ENCODE measurements at places on chromosomes 3 and 15.

GRCh38 chr3:57544181-57545125 lies at the start of gene DNAH12:
TSS of gene DNAH12 (minus strand) at chr3:57544344. CDS start at chr3:57542870, 1,474 bp downstream.
- no peak for DNase-seq

- no peak for DNase-seq
Measured at GRCh38 chr3:57093971-57094535, 33.6 kb downstream of the SPATA12 start.

DNA sequence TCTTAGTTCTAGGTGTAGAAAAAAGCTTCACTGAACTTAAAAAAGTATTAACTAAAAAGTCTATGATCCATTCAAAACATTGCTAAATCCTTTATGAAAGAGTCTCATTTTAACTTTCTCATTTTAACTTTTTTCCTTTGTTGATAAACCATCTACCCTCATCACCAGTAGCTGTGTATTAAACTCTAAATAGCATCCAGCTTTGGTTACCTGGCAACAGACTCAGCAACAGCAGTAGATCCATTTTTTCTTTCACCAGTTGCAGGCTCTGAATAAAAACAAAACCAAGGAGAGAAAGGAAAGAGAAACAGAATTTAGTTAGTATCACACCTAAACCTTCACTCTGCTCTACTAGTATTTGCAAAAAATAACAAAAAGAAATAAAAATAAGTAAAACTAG lies 51.6 kb downstream of the TP53BP1 start:
- no peak for DNase-seq

- no peak for DNase-seq
Measured at GRCh38 chr15:52361975-52362494, 66.4 kb upstream of the MYO5C start.

- no peak for DNase-seq
Measured at GRCh38 chr15:36449084-36449661, 130.3 kb upstream of the CDIN1 start.

- DNase-seq, result no peak
Measured at GRCh38 chr3:57709559-57709958, 16.7 kb upstream of the DENND6A start.

DNA sequence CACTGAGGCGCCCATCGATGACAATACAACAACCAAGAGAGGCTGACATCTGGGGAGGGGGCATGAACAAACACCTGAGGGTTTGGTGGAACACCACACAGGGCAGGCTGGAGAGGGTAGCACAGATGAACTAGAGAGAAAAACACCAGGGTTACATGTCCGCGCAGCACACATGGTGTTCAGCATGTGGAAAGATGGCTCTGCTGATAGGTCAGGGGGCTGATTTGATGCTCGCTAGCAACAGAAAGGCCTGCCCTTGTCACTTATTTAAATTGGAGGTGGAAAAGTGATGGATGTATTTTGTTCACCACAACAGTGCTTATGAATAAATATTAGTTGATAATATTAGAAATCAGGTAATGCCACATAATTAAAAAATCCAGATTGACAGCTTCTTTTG lies 67.5 kb downstream of the FRMD4B start:
- no peak for DNase-seq
